Activated naive CD4-positive, alpha-beta T cell (primary cell): ENCODE measurements at places on chromosomes 2 and 18.

DNA sequence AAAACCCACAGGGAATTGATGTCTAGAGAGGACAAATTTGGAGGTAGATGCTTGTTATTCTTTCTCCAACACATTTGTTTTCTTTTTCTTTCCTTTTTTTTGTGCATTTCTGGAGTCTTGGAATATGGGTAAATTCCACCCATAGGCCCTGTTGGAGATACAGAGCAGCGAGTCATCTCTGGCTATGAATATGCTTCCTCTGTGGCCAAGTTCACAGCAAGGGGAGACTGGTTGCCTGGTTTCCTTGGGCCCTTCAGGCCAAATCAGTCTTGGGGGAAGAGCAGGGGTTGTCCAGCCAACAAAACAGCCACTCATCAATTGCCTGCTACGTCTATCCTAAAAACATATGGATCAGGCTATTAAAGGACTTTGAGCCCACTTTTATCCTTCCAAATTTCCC is 27.5 kb downstream of the SP100 start:
- DNase-seq: no peak

DNA sequence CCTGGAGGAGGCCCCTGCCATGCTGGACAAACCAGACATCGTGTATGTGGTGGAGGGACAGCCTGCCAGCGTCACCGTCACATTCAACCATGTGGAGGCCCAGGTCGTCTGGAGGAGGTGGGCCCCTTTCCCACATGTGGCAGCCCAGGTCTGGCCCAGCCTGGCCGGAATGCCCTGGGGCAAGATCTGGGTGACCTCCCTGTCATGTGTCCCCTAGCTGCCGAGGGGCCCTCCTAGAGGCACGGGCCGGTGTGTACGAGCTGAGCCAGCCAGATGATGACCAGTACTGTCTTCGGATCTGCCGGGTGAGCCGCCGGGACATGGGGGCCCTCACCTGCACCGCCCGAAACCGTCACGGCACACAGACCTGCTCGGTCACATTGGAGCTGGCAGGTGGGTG is 25.2 kb upstream of the GMPPA start:
- no peak for DNase-seq

DNA sequence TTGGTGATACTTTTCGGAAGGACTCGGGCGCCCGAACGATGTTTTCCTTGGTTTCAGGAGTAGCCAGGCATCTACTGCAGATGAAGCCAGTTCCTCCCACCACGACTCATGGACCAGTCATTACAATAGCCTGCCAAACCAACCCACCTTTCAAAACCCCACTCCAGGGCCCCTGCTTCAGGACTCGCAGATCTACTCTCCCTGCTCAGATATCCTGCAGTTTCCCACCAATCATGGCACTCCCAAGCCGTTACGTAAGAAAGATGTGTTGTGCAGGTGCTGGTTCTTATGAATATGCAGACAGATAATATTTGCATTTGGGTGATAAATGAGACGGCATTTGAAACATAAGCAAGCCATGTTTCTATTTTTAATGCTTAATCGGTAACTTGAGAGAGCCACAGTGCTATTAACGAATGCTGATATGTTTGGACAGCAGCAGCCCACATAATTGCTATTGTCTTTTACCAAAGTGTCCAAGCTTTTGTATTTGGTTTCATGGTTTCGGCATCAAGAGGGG is 3.5 kb upstream of the CYS1 start:
- no peak for DNase-seq

GRCh38 chr18:53629337-53629736 is 595.1 kb downstream of the MBD2 start:
- DNase-seq: no peak

GRCh38 chr18:11398625-11399024 is 210.8 kb upstream of the SLC35G4 start:
- no peak for DNase-seq

GRCh38 chr18:55163550-55163949 is 204.3 kb upstream of the CCDC68 start:
- no peak for DNase-seq

GRCh38 chr2:8440029-8440778 is 241.7 kb upstream of the ID2 start:
- DNase-seq: no peak
